Fibroblast of skin of right biceps (primary cell): ENCODE measurements at places on chromosomes 6 and 20.

DNA sequence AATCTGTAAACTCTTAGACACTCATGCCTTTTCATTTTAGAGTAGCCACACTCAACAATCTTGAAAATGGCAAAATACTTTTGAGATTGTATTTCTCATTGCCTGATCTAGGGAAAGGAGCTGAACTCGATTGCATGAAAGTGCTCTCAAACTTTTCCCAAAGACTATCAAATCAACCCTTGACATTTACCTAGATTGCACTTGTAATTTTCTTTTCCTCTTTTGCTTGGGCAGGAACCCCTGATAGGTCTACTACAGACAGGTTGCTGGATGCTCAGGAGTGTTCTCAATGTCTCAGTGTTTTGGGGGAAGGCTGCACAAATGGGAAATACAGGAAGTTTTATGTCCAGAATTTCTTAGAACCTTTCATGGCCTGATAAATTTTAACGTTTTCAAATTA is 468.0 kb upstream of the GJE1 start:
- no peak for DNase-seq

DNA sequence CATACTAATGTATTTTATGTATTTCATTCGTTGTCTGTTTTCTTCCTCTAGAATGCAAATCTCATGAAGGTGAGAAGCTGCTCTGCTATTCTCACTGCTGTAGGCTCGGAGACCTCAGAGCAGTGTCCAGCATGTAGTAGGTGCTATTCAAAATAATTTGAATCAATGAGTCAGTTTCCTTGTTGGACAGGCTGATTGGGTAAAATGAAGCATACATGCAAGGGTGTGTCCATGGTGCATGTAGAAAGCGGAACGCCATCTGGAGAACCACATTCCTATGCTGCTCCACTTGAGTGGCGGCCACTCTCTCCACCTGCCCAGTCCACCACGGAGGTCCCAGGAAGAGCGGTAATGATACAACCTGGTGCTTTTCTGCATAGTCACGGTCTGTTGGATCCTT is 412.1 kb downstream of the QKI start:
- DNase-seq, result no peak

DNA sequence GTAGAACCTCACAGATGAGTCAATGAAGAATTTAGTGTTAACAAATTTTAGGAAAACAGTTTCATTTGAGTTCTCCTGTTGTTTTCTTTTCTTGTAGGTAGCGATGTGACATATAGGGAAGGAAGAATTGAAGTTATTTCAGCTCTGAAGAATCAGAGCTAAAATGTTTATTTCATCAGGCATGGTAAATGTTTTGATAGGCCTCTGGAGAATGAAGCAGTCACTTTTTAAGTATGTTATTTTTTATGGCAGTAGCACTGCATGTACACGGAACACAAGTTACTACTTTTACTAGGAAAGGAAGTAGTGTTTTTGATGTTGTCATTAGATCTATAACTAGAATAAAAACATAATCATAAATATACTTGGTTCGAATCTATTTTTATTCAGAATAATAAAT is 1357.3 kb upstream of the CITED2 start:
- no peak for DNase-seq

GRCh38 chr20:62021793-62022385 is 43.8 kb downstream of the TAF4 start:
- DNase-seq, result no peak

GRCh38 chr20:3071610-3072529 is at the start of gene OXT:
TSS of gene OXT (plus strand) at chr20:3071620. CDS start at chr20:3071656, 36 bp downstream.
- DNase-seq, result peak; percentile 44

DNA sequence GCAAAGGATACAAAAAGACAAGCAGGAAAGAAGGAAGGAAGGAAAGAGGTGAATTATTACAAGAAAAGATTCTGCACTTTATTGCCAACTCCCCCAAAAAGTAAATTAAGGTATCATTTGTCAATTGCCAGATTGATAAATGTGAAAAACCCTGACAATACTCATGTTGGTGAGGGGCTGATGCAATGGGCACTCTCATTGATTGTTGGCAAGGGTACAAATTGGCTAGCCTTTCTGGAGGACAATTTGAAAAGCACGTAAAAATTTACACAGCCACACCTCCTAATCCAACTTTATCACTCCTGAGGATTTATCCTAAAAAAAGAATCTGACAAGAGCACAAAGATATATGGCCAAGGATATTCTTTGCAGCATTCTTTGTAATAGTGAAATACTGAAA is 47.7 kb downstream of the SCML4 start:
- no peak for DNase-seq

- DNase-seq, result no peak
These were observed 60.2 kb downstream of the NOL4L start for GRCh38 chr20:32524829-32525501.

GRCh38 chr20:9129756-9130155 is 60.9 kb downstream of the PLCB4 start:
- DNase-seq, result no peak

GRCh38 chr20:33656783-33657703 is 5.1 kb upstream of the C20orf144 start:
- DNase-seq, result no peak

- DNase-seq, result no peak
These were observed 11.5 kb upstream of the MAP3K7 start for GRCh38 chr6:90598192-90598951.

DNA sequence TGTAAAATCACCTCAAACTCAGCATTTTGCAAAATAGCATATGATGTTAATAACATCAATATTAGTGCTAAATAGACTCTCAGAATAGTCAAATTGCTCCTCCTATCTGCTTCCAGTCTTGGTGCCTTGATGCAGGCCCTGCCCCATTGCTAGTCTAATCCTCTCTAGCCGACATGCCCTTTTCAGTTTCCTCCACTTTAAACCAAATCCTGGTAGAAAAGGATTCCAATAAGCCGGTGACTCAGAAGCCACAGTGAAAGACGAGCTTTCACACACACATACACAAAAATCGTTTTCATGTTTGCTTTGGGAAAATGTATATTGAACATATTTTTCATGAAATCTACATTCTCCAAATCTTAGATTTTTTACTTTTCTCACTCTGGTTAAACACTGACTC is 203.1 kb downstream of the LMBRD1 start:
- peak; percentile 8 for DNase-seq

DNA sequence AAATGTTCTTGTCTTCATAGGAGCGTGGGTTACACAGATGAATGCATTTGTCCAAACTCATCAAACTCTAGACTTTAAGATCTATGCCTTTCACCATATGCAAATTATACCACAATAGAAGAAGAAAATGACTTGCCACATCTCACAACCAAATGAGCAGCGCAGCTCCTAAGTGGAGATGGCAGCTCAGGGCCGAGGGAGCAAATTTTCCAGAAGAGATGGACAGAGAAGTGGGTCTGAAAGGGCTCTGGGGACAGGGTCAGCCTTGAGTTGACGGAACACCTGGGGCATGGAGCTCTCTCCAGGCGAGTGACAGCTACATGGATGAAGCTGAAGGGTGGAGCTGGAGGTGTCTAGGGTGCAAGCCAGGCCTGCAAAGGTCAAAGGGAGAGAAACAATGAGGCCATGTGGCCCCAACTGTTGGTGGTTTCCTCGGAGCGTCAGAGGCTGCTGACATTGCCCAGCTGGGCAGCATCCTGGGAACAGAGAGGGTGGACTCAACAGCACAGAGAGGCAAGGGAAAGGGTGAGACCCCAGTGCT is 228.3 kb downstream of the NRN1 start:
- no peak for DNase-seq

- DNase-seq, result peak; percentile 11
These were observed 73.8 kb upstream of the MPC1 start for GRCh38 chr6:166456395-166457156.

GRCh38 chr20:59307270-59307669 is 6.9 kb downstream of the EDN3 start:
- no peak for DNase-seq

- DNase-seq, result peak; percentile 87
These were observed 35.0 kb upstream of the SGK1 start for GRCh38 chr6:134352786-134353480.

- DNase-seq, result no peak
These were observed 90.7 kb downstream of the CDH26 start for GRCh38 chr20:60048634-60049521.
